Smooth muscle cell of trachea (primary cell): ENCODE measurements at places on chromosomes 12 and 14. TPM values are rescaled to one million over a fixed set of nuclear protein-coding genes. Genes with fewer than 3 reads are reported as not detected.

PIK3C2G gene
- not detected in 2 replicates for total RNA-seq

IL31 gene
- total RNA-seq = not detected in 2 replicates

JPH4 gene
- not detected in 2 replicates for total RNA-seq

MANSC1 gene
- total RNA-seq = 2.8 and 3.0 TPM in 2 replicates

LRRK2 gene
- total RNA-seq = 12.1 and 15.3 TPM in 2 replicates

OAS1 gene
- 0.87 and 2.0 TPM in 2 replicates for total RNA-seq

LRP6 gene
- 58.3 and 59.5 TPM in 2 replicates for total RNA-seq

LHX5 gene
- not detected in 2 replicates for total RNA-seq

AKT1 gene
- 158 and 216 TPM in 2 replicates for total RNA-seq

PLA2G1B gene
- 0.33 TPM in 1 of 2 replicates, not detected in the other for total RNA-seq

SERPINA12 gene
- not detected in 2 replicates for total RNA-seq

NANOG gene
- under 0.01 TPM in 2 replicates for total RNA-seq

DEGS2 gene
- under 0.01 and 1.5 TPM in 2 replicates for total RNA-seq

TMBIM4 gene
- total RNA-seq = 65.8 and 122 TPM in 2 replicates

GPX2 gene
- total RNA-seq = not detected in 2 replicates

DDN gene
- 0.15 and 0.17 TPM in 2 replicates for total RNA-seq

IFNG-AS1 gene
- not detected in 2 replicates for total RNA-seq

PLCZ1 gene
- total RNA-seq = 0.33 TPM in 1 of 2 replicates, not detected in the other

HCAR1 gene
- 0.50 and 0.87 TPM in 2 replicates for total RNA-seq

PRORP gene
- total RNA-seq = 16.0 and 38.8 TPM in 2 replicates

RAB3IP gene
- total RNA-seq = 2.6 and 2.8 TPM in 2 replicates

CLEC4D gene
- not detected in 2 replicates for total RNA-seq

RPS6KA5 gene
- 1.7 and 3.2 TPM in 2 replicates for total RNA-seq
